ENCODE measurements at places on chromosomes 16 and 17.

DNA sequence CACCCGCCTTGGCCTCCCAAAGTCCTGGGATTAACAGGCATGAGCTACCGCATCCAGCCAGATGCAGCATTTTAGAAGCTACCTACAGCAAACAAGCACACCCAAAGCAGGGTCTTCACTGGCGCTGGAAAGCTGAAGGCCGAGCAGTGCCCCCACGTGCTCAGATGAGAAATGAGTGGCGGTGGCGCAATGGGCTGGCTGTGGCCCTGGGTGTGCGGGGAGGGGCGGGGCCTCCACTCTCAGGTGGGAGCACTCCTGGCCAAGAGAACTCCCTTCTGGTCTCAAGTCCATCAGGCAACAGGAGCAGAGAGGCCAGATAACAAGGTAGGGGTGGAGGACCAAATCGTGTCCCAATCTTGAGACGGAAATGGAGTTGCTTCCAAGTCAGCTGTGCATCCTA is 12.1 kb downstream of the TMEM11 start:
- no peak for DNase-seq

DNA sequence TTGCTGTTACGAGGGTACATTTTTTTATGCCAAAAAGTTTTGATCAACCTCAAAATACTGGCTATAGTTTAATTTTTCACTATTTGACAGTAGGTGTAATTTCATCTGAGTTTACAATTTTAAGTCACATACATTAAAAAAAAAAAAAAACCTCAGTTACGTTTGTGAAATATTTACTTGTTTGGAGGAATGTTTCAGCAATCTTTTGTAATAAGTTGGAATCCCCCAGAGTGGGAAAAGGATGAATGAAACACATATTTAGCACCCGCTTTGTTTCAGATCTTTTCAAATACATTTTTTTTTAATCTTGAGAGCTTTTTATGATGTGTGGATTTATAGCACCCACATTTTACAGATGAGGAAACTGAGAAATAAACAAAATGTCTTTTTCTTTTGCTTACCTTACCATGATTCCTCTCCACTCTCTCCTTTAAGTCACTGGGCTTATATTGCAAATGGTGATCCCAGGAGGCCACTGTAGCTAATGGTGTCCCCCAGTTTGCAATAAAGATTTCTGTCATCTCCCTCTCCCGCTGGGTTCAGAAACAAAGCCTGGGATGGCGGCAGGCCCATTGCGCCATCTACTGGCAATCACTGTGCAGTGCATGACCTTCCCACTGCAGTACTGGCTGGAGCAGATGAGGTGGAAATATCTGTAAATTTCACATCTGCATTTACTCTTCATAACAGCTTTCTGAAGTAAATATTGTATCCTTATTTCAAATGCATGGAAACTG is 27.7 kb downstream of the TBC1D3B start:
- peak; percentile 20 for DNase-seq

DNA sequence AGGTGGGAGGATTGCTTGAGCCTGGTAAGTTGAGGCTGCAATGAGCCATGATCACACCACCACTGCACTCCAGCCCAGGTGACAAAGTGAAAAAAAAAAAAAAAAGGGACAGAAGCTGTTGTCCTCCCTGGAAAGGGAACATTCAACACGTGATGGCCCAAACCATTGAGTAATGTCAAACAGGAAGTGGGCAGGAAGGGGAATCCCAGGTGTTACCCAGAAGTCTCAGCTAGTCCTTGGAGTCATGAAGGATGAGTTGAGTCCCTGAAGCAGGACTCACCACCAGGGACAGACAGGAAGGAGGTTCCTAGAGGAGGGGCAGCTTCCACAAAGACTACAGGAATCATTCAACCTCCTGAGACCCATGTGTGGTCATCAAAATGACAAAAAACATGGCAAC is 19.8 kb upstream of the CMIP start:
- no peak for DNase-seq

DNA sequence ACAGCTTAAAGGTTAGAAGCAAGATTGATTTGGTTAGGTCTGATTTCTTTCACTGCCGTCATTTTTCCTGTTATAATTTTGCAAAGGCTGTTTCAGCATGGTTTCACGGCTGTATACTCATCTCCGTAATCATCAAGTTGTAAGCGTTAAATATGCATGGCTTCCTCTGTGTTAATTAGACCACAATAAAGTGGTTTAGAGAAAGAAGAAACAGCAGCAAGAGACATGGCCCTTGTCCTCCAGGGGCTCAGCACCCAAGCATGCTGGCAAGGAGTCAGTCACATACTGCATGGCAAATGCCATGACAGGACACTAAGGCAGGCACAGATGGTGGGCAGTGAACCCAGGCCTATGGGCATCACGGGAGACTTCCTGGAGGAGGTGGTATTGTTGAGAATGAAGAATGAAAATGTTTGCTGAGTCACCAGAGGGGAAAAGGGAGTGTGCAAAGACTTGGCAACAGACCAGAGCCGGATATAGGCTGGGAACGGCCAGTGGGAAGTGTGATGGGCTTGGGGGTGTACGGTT is 61.4 kb upstream of the PLCG2 start:
- no peak for DNase-seq

DNA sequence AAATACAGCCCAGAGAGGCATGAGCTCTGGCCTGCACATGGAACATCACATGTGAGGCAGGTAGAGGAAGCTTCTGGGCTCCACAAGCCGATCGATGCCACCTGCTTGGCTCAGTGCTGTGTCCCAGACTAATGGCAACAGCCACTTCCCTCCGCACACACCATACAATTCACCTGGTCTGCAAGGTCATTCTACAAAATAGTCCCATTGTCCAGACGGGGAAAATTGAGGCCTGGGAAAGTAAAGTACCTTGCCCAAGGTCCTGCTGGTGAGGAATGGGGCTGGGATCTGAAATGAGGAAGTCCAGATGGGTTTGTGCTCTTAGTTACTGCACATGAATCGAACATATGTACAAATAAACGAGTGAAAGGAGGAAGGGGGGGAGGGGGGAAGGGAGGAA is 88.0 kb downstream of the LITAF start:
- no peak for DNase-seq

DNA sequence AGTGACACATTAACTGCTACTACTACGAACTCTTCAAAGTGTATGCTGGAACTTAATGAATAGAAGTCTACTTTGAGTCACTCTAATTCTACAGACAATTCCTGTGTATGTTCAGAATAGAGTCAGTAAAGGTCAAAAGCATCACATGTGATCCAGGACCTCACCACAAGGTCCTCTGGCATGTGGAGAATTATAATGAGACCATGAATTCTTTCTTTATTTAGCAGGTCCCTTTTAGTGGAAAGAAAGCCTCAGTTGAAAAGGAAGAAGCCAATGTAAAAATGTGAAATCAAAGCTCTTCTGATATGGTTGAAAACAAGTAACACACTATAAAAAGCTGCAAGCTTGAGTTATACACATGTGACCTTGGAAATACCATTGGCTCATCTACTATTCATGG is 1612.1 kb upstream of the GOT2 start:
- DNase-seq = no peak

GRCh38 chr17:32621612-32622312 is 135.0 kb downstream of the CDK5R1 start:
- no peak for DNase-seq

- no peak for DNase-seq
Measured at GRCh38 chr17:35537601-35538141, at the start of gene SLFN12L. TSS of gene SLFN12L (minus strand) at chr17:35537678. CDS start at chr17:35522364, 15,314 bp downstream.

- no peak for DNase-seq
Measured at GRCh38 chr16:52070341-52071057, 476.4 kb downstream of the TOX3 start.

DNA sequence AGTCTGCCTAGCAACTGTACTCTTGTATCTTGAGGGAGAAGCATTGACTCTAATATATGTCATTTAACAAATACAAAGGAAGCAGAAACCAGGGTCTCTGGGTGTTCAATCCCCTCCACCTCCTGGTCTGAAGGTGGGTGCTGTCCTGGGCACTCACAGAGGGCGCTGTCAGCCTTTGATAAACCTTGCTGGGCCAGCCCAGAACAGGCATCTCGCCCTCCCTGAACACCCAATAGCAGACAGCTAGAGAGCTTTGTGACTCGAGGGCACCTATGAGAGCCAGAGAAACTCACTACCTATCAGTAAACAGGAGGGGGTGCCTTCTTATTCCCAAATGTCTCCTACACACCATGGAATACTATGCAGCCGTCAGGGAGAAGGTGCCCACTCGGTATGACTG is 6.4 kb upstream of the PIPOX start:
- DNase-seq = no peak

- no peak for DNase-seq
Measured at GRCh38 chr17:80045703-80046102, 9.3 kb downstream of the CCDC40 start.

DNA sequence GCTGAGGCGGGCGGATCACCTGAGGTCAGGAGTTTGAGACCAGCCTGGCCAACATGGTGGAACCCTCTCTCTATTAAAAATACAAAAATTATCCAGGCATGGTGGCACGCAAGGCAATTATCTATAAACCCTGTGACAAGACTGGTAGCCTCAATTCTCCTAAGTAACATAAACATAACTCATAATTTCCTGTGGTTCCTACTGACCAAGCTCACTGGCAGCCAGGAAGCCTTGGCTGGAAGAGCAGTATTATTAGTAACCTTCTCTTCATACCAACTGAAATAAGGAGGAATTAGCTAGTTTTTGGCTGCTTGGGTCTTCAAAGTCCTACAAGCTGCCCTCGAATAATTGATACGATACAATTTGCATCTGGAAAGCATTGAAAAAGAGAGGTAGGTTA is 31.6 kb upstream of the LRRC37A3 start:
- DNase-seq = no peak

GRCh38 chr16:86509759-86510464 is 415 bp upstream of the FOXF1 start:
- no peak for DNase-seq

DNA sequence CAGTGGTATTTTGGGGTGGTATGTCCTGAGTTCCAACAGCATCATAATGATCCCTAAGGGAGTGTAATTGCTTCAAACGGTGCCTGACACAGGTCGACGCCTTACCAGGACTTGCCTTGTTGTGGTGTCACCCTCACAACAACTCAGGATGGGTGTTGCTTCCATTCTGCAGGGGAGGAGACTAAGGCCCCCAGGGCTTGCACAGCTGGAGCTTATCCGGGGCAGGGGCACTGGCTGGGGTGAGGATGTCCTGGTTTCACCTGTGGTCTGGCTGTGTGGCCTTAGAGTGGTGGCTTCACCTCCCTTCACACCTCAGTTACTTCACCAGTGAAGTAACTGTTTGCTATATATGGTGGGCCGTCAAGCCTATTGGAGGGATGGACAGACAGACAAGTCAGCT is 23.3 kb downstream of the LLGL2 start:
- DNase-seq = no peak

GRCh38 chr17:12431188-12431587 is 234.5 kb upstream of the MYOCD start:
- no peak for DNase-seq

GRCh38 chr16:10976634-10977033 is 32.3 kb downstream of the CLEC16A start:
- DNase-seq = no peak

- DNase-seq = no peak
Measured at GRCh38 chr16:17578981-17579874, 108.5 kb upstream of the XYLT1 start.

DNA sequence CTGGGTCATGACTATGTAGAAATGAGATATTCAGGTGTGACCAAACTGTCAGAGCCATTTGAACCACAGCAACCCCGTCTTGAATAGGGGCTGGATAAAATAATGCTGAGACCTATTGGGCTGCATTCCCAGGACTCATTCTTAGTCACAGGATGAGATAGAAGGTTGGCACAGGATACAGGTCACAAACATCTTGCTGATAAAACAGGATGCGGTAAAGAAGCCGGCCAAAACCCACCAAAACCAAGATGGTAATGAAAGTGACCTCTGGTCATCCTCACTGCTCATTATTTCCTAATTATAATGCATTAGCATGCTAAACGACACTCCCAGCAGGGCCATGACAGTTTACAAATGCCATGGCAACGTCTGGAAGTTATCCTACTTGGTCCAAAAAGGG is 545.5 kb downstream of the TMEM114 start:
- no peak for DNase-seq

DNA sequence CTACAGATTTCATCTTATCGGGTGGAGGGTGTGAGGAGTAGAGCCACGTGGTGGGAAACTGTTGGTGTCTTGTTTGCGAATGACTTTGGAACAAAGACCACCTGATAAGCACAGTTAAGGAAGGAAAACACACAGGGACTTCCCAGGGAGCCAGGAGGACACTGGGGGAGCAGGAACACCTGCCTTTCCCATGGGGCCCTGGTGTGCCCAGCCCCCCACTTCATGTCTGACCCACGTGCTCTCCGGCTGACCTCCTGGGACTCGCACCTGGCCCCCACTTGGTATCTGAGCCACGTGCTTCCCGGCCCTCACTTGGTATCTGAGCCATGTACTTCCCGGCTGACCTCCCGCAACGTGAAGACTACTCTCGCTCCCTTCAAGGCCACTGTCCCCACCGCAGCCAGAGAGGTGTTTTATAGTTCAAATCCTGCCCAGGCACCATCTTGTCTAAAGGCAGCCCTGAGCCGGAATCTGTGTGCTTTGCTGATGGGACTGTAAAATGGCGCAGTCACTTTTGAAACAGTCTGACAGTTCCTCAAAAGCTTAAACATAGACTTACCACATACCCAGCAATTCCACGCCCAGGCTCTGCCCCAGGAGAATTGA is 5.4 kb upstream of the CSNK1D start:
- DNase-seq = no peak

GRCh38 chr16:1999866-2000514 is 9.6 kb downstream of the ZNF598 start:
- no peak for DNase-seq

GRCh38 chr16:56777482-56777881 is 47.6 kb downstream of the NUP93 start:
- DNase-seq = no peak

GRCh38 chr17:30379303-30379902 is 676 bp downstream of the CPD start:
- DNase-seq = no peak
